HCT116 (cell line): ENCODE measurements at places on chromosomes 7 and 10.

DNA sequence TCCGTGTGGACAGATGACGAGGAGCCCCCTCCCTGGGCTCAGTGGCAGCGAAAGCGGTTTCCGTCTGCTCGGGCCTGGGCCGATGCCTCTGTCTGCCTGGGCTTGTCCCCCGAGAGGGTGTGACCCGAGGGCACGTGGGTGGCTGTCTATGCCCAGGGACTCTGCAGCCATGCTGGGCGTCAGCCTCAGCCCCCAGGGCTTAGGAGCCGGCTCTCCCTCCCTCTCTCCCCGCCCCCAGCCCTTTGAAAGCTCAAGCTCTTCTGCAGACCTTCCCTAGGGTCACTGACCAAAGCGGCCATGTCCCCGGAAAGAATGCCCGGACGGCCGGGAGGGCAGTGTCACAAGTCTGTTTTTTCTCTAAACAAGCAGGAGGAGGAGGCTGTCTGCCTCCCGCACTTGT, 7.1 kb downstream of the MICALL2 start:
- no peak for DNase-seq

DNA sequence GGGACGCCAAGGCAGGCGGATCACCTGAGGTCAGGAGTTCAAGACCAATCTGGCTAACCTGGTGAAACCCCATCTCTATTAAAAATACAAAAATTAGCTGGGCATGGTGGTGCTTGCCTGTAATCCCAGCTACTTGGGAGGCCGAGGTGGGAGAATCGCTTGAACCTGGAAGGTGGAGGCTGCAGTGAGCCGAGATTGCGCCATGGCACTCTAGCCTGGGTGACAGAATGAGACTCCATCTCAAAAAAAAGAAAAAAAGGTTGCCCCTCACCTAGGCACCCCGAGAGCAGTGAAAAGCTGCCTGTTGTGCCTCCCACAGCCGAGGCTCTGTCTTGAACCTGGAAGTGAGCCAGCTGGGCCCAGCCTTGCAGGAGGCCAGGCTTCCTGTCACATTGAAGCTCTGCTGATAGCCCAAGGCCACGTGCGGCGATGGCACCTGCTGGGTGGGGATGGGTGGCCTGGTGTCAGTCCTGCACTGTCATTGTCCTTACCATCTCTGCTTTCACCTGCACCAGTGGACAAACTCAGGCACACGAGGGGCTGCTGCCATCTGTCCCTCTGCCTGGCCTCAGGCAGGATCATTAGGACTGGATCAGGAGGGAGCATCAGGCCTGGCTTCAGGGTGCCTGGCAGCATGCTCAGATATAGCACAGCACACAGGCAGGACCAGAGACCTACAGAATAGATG, 37.8 kb downstream of the DNAJB12 start:
- DNase-seq: no peak

GRCh38 chr7:107811934-107812333, 8.9 kb upstream of the SLC26A3 start:
- DNase-seq: no peak

DNA sequence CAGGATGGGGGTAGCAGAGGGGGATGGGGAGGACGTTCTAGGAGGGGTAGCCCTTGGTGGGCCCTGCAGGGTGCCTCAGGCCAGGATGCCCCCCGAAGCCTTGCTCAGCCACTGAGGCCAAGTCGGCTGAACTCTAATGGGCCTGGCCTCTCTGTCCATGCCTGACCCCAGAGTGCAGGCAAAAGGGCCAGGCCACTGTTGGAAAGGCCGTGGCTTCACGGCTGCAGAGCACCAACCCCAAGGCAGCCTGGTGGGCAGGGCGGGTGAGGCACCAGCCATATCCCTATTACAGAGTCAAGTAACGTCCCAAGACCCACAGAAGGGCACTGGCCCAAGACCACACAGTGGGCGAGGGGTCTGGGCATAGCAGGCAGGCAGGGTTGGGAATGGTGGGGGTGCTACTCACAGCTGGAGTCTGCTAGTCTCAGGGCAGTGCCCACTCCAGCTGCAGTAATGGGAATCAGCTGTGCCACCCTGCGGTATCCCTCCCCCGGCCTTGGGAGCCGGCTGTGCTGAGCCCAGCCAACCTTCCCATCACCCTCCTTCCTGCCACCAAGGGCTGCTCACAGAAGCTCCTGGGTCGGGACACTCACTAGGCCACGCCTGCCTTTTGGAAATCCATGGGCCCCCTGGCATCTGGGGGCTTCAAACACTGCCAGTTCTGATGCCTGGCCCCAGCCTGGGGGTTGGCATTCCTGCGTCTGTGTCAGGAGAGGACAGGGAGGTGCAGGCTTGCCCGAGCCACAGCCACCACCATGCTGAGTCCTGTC, 4.0 kb upstream of the LFNG start:
- no peak for DNase-seq

DNA sequence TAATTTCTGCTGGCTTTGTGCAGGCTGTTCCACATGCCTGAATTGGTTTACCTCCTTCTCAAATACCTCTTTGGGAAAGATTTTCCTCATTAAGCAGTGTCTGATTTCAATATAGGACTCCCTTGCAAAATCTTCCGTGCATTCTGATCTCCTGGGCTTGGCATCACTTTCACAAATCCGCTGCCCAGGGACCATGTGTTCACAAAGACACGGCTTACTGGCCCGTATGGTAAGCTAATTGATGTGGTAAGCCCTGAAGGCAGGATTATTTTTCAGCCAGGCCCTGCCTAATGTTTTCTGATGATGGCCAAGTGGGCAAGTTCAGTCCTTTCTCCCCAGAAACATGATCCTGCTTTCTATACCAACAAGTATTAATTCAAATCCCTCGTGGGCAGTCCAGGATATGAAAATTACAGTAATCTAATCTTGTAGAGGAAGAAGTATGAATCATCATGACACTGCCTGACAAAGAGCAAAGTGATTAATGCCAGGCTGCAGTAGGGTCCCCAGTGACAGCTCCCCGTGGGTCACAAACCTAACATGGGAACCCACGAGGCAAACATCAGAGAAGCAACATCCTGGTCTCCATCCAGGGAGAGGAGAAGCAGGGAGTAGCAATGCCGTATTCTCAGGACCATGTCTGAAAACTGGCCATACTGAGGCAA, 11.6 kb upstream of the SVIL start:
- DNase-seq: no peak

GRCh38 chr7:46391231-46392201, 470.4 kb upstream of the IGFBP3 start:
- DNase-seq: no peak

DNA sequence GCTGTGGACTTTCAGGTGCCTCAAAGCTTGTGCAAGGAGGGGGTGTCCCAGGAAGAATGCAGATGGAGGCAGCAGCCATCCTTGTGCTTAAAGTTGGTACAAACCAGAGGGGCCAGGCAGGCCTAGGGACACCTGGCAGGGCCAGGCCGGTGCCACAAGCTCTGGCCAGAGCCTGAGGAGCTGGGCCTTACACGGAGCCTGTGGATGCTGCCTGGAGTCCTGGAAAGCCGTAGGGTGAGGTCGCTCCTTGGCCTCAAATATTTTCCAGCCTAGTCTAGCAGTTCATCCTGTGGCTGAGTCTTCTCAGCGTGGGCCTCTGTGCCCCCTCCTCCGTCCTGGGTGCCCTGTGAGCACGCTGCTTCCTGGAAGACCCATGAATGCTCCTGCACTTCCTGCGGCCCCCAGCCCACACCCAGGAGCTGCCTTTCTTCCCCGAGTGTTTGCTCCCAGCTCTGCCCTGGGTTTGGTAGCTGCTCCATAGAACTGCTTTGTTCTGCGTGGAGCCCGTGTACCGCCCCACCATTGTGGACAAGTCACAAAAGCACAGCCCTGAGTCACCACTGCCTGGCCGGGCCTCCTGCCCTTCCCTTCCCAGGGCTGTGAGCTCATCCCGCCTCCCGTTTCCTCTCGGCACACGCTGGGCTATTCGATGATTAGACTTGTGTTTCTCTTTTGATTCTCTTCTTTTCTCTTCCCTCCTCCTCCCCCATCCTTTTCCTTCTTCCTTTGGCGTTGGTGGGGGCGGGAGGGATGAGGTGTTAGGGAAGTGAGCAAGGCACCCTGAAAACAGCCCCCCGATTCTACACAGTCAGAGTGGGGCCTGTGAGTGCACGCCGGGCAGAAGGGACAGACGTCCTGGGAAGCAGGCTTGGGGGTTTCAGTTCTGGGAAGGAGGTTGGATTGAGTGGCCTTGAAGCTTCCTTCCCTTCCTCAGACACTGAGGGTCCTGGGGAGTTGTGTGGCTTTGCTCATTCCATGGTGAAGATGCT, 73.2 kb upstream of the SHH start:
- no peak for DNase-seq

- no peak for DNase-seq
Measured at GRCh38 chr7:151191544-151191943, 4.5 kb upstream of the ASB10 start.

DNA sequence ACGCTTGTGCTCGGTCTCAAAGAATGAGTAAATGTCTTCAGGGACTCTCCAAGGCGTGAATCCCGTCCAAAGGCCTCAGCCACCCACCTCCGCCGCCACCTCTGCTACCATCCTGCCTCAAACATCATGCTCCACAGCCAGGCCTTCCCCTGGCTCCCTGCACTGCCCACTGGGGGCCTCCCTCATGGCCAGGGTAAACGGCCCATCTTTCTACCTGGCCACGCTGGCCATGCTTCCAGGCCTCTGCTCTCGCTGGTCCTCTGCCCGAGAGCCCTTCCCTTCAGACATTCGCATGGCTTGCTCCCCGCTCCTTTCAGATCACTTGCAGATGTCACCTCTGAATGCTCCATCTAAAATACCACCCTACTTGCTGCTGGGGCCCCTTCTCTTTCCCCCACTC, 40.2 kb downstream of the ZNF783 start:
- DNase-seq: no peak

GRCh38 chr10:100998183-100998990, 1.2 kb upstream of the LZTS2 start:
- no peak for DNase-seq

- DNase-seq: no peak
Measured at GRCh38 chr10:14784459-14785055, 9.9 kb upstream of the FAM107B start.

GRCh38 chr7:5481241-5482019, 57.8 kb upstream of the TNRC18 start:
- DNase-seq: no peak

DNA sequence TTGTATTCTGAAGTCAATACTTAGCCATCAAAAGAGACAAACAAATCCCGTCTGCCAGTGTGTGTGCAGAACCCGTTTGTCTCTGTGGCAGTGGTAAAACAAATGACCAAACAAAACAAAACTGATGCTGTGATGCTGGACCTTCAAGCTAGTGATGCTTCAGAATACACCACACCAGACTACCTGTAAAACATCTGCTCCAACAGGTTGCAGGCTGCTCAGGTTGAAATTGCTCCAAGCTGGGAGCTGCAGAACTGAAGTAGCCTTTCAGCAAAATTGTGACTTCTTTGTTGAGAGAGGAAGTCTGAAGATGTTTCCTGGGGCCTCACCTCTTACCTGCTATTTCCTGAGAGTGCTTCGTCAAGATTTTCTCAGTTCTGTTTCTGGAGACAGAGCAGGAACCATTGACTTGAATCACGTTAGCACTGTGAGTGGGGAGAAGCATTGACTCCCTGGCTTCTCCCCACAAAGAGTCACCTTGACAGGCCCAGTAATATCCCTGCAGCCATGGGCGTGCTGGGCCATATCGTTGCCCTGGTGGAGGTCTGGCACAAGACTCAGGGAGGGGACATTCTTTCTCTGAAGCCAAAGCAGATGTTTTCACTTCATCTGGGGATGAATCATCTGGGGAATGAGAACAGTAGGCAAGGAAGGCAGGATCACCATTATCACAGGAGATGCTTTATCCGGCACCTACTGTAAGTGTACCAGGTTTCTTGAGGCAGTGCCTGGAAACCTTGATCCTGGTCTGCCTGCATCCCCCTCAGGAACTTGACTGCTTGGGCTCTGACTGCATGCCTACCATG, 80.2 kb downstream of the RBM20 start:
- DNase-seq: no peak

GRCh38 chr10:36450380-36450779, 675.0 kb upstream of the ANKRD30A start:
- DNase-seq: no peak

GRCh38 chr7:116632384-116632783, 39.6 kb upstream of the MET start:
- no peak for DNase-seq

GRCh38 chr10:35335133-35336083, 901 bp upstream of the CCNY start:
- DNase-seq: no peak

DNA sequence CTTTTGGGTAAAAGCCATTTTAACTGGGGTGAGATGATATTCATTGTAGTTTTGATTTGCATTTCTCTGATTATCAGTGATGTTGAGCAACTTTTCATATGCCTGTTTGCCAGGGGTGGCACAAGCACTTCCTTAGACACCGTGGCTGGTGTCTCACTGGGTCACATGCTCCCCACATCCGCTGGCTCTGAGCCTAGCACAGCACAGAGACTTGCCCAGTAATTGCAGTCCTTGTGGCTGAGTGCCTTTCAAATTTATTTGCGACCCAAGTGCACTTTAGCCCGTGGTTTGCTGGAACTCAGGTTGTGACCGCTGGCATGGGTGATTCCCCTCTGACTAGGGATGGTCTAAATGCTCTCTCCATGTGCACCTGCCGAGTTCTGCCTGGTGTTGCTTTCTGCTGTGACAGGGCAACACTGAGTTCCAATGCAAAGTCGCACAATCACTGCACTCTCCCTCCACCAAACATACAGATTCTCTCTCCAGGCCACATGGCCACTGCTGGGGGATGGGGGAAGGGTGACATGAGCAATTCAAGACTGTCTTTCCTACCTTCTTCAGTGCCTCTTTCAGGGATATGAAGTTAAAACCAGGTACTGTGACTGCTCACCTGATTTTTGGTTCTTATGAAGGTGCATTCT, 66.5 kb downstream of the ZNF277 start:
- DNase-seq: no peak

DNA sequence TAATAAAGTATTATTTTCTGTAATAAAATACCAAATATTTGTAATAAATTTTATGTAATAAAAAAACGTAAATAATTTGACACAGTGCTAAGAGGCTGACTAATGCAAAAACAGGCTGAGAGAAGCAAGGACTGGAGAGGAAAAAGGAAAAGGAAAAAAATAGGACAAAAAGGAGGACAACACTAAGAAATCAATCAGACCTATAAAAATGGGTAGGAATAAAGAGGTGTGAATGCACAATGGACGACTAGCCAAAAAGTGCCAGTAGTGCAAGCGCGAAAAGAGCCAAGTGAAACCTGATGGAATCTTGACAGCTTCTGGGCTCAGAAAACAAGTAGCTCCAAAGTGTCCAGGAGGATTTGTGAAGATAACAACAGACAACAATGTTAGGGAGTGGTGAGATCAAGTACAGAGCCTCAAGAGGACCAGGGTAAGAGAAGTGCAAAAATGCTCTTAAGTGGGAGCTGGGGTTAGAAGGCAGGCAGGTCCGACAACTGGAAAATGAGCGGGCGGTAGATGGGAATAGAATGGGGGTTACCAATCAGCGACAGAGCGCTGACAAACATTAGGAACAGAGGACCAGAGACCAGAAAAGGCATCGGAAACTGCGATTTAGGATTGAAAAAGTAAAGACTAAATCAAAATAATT, 1.2 kb downstream of the BRAF start:
- DNase-seq: no peak

GRCh38 chr10:85858776-85859515, 507.6 kb downstream of the GRID1 start:
- no peak for DNase-seq
